ENCODE measurements at places on chromosomes 4 and X. TPM values are rescaled to one million over a fixed set of nuclear protein-coding genes. Genes with fewer than 3 reads are reported as not detected.
A peak's percentile ranks its signal among the peaks of the same experiment; 100 is the strongest.

The CHRDL1 gene
- polyA plus RNA-seq = 29.3 TPM

The GABRG1 gene
- polyA plus RNA-seq = 0.01 TPM

The SNCA gene
- 10.8 TPM for polyA plus RNA-seq

The FRG2 gene
- polyA plus RNA-seq = not detected

The SORCS2 gene
- polyA plus RNA-seq = 5.3 TPM

The INTS6L gene
- 5.9 TPM for polyA plus RNA-seq

The ART3 gene
- 1.0 TPM for polyA plus RNA-seq

The LNX1 gene
- polyA plus RNA-seq = 6.6 TPM

The XAGE1A gene
- not detected for polyA plus RNA-seq

The MYOZ2 gene
- polyA plus RNA-seq = 0.35 TPM

The MAGEC3 gene
- polyA plus RNA-seq = not detected

GRCh38 chrX:18010253-18010652 lies 149.2 kb upstream of the RAI2 start:
- DNase-seq = no peak

GRCh38 chrX:103329991-103330390 lies at the start of gene TCEAL7:
TCEAL7 (plus strand) TSS chrX:103330239; CDS start chrX:103331404, 1,165 bp downstream.
- DNase-seq = peak; percentile 53

GRCh38 chr4:6746721-6747293 lies 30.8 kb downstream of the BLOC1S4 start:
- DNase-seq = peak; percentile 37

DNA sequence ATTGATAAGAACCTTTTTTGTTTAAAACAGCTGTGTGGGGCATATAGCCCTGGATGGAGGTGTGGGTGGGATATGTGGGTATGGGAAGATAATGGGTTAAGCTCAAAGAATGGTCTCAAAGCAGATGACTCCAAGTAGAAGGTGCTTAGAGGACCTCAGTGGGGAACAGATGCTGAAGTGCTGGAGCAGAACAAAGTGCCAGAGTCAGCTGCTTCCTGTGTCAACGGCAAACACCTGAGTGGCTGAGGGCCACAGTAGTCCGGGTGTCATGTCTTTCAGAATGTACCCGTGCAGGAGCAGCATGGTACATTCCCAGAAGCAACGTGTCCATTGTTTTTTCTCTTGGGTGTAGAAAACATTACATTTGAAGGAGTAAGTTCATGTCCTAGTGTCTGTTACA lies 210.6 kb downstream of the CCNG2 start:
- no peak for DNase-seq

- no peak for DNase-seq
Observed at GRCh38 chr4:148255344-148255720, 186.9 kb downstream of the NR3C2 start.

- no peak for DNase-seq
Observed at GRCh38 chr4:54225598-54226403, 3.3 kb upstream of the PDGFRA start.

DNA sequence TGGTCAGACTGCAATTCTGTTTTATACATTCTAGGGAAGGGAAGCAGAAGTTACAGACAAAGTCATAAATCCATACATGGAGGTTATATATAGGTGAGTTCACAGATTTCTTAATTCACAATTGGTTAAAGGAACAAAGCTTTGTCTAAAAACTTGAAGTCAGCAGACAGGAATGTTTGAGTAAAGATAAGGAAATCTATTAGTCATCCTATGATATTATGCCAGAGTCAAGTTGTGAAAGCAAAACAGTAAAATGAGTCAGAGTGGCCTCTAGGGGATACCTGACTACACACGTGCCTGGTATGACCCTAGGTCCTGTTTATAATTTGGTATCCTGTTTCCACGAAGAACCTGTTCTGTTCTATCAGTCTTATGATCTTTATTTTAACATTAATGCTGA lies 31.5 kb downstream of the ACTRT1 start:
- no peak for DNase-seq

GRCh38 chr4:102625232-102625930 lies 124.2 kb downstream of the NFKB1 start:
- no peak for DNase-seq

DNA sequence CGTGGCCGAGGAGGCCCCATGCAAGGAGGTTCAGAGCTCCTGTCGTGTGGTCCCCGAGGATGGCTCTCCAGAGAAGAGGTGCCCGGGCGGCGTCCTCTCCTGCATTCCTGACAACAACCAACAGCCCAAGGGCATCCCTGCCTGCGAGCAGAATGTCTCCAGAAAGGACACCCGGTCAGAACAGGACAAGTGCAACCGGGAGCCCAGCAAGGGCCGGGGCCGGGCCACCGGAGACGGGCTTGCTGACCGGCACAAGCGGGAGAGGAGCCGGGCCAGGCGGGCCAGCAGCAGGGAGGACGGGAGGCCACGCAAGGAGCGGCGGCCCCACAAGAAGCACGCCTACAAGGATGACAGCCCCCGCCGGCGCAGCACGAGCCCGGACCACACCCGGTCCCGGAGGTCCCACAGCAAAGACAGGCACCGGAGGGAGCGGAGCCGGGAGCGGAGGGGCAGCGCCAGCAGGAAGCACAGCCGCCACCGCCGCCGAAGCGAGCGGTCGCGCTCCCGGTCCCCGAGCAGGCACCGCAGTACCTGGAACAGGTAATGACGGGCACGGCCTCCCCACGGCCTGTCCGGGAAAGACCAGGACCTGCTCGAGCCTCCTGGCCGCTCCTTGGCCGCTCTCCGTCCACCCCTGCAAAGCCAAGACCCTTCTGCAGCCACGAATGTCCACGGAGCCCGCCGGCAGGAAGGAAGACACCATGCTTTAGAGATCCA lies 9.8 kb downstream of the AKAP17A start:
- DNase-seq = no peak

GRCh38 chr4:156832886-156833285 lies 138.7 kb downstream of the PDGFC start:
- DNase-seq = no peak

GRCh38 chr4:5137226-5137625 lies 85.9 kb downstream of the STK32B start:
- no peak for DNase-seq

DNA sequence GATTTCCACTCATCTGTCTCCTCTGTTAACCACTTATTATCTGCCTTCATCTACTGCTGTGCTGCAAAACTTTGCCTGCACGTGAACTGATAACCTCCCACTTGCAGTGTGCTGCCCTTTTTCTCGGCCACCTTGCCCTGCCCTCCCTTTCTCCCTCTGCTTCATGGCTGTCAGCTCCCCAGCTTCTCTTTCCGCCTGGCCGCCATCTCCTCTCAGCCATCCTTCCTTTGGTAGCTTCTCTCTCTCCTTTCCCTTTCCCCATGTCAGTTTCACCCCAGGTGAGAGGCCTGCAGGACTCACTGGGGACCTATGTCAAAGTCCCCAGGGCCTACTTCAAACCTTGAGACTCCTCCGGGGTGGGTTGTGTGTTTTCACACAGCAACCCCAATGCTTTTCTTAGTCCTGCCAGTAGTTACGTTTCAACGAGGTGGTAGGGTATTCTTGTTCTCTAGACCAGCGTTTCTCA lies 6.6 kb downstream of the MSL3 start:
- no peak for DNase-seq

DNA sequence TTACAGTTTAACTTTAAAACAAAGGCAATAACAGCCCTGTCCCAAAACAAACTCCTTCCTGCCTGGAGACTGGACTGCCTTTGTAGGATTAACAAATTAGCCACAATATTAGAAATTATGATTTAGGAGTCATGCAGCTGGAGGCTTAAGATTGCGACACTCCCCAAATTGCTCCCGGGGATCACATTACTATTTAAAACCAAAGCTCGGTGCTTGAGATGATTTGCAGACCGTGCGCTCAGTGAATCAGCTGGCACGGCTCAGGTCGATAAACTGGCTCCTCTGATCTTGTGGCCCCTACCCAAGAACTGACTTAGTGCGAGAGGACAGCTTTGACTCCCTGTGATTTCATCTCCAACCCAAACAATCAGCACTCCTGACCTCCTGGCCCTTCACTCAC lies 829.3 kb downstream of the NLGN4X start:
- DNase-seq = no peak

DNA sequence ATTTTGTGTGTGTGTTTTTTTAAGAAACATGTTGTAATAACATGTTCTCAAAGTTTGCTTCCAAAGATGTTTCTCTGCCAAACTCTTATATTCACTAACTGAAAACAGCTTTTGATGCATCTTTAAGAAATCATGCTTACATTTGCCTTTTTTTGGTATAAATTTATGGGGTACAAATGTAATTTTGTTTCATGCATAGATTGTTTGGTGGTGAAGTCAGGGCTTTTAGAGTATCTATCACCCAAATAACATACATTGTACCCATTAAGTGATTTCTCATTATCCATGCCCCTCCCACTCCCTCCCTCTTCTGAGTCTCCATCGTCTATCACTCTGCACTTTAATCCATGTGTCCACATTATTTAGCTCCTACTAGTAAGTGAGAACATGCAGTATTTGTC lies 30.8 kb downstream of the SPINK2 start:
- DNase-seq = peak; percentile 29

- no peak for DNase-seq
Observed at GRCh38 chrX:136031626-136032025, 46.4 kb downstream of the SLC9A6 start.

GRCh38 chr4:38467296-38467695 lies 196.7 kb upstream of the KLF3 start:
- no peak for DNase-seq

DNA sequence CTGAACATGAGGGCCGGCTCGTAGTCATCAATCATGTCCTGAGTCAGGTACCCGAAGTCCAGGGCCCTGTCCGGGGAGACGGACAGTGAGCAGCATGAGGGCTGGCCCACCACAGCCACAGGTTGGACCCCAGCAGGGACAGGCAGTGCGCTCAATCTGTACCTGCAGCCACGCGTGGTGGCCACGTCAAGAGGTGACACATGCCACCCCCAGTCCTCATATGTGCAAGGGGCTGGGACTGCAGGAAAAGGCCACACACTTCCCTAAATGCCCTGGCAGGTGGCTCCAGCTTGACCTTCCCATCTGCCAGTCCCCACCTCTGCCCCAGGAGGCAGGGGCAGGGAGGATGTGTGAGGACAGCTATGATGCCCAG lies 73.8 kb upstream of the MXD4 start:
- DNase-seq = no peak
